ENCODE measurements at places on chromosomes 11 and 22. TPM values are rescaled to one million over a fixed set of nuclear protein-coding genes. Genes with fewer than 3 reads are reported as not detected.
A peak's percentile ranks its signal among the peaks of the same experiment; 100 is the strongest.

GRCh38 chr11:123286761-123287160, 91.7 kb upstream of the CLMP start:
- DNase-seq, result no peak

DNA sequence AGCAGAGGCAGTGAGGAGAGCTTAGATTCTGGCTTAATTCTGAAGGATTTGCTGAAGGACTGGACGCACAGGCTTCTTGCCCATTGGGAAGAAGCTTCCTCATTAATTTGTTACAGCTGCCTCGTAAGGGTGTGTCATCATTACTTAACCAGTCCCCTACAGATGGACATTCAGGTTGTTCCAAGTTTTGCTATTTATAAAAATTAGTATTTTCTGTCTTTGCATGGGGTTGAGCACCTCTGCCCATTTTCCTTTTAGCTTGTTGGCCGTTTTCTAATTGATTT, 38.1 kb downstream of the CAPN1 start:
- no peak for DNase-seq

DNA sequence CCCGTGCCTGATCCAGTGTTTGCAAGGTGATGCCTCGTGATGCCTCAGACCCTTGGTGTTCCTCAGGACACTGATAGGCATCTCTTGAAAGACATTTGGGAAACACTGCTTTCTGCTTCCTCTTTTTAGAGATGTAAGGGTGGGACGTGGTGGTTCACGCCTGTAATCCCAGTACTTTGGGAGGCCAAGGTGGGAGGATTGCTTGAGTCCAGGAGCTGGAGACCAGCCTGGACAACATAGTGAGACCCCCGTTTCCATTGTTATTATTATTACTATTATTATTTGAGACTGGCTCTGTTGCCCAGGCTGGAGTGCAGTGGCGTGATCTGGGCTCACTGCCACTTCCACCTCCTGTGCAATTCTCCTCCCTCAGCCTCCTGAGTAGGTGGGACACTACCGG, 6.5 kb upstream of the SOX10 start:
- DNase-seq, result no peak

GRCh38 chr11:13292970-13293369, 15.4 kb downstream of the BMAL1 start:
- DNase-seq, result no peak

GRCh38 chr22:19951346-19951745, 9.7 kb upstream of the TXNRD2 start:
- DNase-seq, result no peak

DNA sequence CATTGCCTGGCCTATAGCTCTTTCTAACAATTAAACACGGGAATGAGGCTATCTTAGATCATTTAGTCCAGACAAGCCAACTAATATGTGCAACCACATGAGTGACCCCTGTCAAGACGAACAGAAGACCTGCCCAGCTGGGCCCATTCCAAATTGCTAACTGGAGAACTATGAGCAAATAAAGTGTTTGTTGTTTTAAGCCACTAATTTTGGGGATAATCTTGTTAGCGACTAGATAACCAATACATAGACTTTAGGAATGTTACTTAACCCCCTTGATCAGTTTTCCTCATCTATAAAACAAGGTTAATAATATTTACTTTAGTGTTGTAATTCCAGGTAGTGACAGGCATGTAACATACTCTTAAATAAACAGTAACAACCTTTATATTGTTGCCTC, 848.3 kb downstream of the METTL15 start:
- DNase-seq, result no peak

GRCh38 chr11:64893194-64894069, 15.0 kb upstream of the EHD1 start:
- no peak for DNase-seq

DNA sequence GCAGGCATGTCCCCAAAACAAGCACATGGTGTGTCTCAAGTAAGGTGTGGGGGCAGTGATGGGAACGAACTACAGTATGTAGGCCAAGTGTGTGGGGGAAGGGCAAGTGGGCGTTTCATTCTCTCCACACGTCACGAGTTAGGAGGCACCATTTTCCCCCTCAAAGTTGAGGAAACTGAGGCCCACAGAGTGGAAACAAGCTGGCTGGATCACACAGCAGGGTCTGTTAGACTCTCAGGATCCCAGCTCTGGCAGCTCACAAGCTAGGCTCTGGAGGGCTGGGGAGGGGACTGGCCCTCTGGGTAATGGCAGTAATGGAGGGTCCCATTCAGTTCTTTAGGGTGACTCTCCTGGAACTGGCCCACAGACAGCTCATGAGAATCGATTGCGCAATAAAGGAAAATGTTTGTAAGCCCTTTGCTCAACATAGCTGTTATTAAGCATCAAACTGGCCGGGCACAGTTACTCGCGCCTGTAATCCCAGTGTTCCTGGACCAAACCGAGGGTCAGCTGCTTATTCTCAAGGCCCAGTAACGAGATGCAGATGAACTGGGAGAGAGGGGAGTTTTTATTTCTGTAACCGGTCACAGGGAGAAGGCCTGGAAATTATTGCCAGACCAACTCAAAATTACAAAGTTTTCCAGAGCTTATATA, 24.1 kb upstream of the TUB start:
- no peak for DNase-seq

DNA sequence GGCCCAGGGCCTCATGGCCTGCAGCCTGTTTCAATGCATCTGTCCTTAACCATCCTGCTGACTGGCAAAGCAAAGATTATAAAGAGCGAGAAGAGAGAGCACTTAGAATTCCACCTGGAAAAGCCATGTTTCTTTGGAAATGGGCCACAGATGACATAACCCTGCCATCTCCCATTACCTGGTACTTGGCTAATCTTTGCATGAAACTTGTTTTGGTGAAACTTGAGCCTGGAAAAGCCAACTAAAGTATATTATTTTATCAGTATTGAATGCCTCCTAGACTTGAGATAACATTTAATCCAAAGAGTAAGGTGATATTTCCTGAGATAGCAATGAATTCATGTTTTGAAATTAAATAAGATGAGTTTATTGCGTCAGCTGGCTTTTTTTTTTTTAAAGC, 72.6 kb downstream of the NAV2 start:
- no peak for DNase-seq

DNA sequence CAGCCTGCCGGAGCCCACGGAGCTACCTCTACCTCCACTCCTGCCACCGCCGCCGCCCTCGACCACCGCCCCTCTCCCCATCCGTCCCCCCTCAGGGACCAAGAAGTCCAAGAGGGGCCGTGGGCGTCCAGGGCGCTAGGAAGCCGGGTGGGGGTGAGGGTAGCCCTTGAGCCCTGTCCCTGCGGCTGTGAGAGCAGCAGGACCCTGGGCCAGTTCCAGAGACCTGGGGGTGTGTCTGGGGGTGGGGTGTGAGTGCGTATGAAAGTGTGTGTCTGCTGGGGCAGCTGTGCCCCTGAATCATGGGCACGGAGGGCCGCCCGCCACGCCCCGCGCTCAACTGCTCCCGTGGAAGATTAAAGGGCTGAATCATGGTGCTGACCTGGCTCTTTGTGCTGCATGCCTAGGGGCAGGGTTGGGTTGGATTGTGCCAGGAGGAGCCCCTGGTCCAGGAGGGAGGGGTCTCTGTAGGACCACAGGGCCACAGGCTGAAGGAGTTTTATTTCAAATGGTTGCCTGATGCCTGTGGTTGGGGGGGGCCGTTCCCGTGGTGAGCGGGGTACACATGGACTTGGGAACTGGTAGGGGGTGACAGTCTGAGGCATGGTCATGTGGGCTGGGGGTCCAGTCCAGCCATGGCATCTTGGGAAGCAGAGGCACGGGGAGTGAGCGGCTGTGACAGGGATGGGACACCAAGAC, 2.3 kb downstream of the PTPRCAP start:
- DNase-seq, result no peak

DNA sequence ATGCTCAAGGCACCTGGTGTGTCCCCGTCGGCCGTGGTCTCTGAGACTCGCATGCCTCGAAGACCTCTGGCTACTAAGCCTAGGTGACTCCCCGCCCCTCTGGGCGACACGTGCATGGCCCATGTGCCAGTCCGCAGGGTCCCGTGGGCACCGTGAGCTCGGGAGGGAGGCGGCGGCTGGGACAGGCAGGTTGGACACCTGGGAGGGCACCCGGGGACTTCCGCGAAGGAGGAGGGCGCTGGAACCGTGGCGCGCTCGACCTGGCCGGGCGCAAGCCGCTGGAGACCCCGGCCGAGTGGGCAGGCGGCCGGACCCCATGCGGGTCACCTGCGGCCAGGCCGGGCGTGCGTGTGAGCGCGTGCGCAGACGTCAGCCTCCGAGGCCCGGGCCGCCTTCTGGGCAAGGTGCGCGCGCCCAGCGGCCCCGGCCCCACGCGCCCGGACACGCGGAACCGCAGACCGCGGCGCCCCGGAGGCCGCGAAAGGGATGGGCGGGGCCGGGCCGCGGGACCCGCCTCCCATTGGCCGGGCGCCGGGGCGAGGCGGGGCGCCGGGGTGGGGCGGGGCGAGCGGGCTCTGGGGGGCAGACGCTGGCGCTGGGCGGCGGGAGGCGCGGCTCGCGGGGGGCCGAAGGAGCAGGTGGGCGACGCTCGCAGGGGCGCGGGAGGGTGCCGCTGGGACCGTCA, 579 bp upstream of the RASD2 start:
- DNase-seq, result peak; percentile 88

GRCh38 chr11:6742260-6742659, 29.5 kb downstream of the OR2AG2 start:
- DNase-seq, result no peak

DNA sequence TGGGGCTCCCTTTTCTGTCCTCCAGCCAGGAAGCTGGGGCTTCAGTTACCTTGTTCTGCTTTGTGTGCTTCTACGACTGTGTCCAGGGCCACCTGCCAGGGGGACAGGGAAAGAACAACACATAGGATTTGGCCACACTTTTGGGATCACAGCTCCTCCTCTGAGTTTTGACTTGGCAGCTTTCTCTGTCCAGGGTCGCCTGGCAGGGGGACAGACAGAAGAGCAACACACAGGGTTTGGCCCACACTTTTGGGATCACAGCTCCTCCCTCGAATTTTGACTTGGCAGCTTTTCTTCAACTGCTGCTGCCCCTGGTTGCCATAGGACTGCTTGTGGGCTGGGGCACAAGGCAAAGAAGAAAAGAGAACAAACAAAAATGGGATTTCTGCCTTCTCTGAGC, 19.1 kb downstream of the INCENP start:
- DNase-seq, result no peak

GRCh38 chr22:19455585-19456370, 8.3 kb upstream of the C22orf39 start:
- no peak for DNase-seq

- DNase-seq, result no peak
Measured at GRCh38 chr11:57370251-57370650, 10.7 kb downstream of the PRG3 start.

- DNase-seq, result no peak
Measured at GRCh38 chr22:28402539-28402938, 277.1 kb downstream of the TTC28 start.

- no peak for DNase-seq
Measured at GRCh38 chr22:17980015-17980590, 44.3 kb downstream of the MICAL3 start.

Gene CARD18
- 3.2 TPM for total RNA-seq

Gene CSNK2A3
- 0.60 TPM for total RNA-seq

Gene GRIA4
- not detected for total RNA-seq

Gene CXCR5
- total RNA-seq, result not detected

Gene OR5P2
- not detected for total RNA-seq

Gene NXF1
- 64.7 TPM for total RNA-seq

Gene SLC22A9
- total RNA-seq, result not detected

Gene SCN4B
- total RNA-seq, result not detected

Gene LUZP2
- total RNA-seq, result not detected

Gene ZP1
- total RNA-seq, result not detected

Gene MOV10L1
- total RNA-seq, result 0.33 TPM

Gene BATF2
- 8.7 TPM for total RNA-seq
